K562 (cell line): ENCODE measurements at places on chromosomes 12 and 14. TPM values are rescaled to one million over a fixed set of nuclear protein-coding genes. Genes with fewer than 3 reads are reported as not detected.

DNA sequence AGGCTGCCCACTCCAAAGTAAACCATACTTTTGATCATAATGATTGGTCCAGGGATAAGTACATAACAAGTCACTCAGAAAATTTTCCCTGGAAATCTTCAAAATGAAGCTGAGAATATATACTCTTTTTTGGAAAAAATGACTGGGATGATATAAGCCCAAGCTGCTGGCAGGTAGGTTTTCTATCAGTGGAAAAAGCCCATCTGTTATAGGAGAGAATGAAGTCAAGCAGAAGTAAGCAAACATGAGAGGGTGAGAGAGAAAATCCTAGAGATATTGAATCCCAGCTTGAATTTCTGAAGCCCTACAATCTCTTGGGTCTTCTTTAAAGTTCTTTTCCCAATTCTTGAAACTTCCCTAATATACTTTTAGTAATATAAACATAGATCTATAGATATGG, 37.3 kb upstream of the ZDHHC17 start:
- H3K36me3 ChIP-seq: no peaks in the 10 kb centered on the region
- H3K4me3 ChIP-seq: no peak overlapping the region
- no peaks in the 10 kb centered on the region for H3K27me3 ChIP-seq
- no peak for DNase-seq

GRCh38 chr14:61542848-61543790, 152.2 kb upstream of the HIF1A start:
- H3K27ac ChIP-seq: no peak overlapping the region
- H3K4me1 ChIP-seq: no peaks in the 10 kb centered on the region
- no peak overlapping the region for H3K4me3 ChIP-seq
- DNase-seq: no peak
- no peaks in the 10 kb centered on the region for H3K36me3 ChIP-seq
- H3K27me3 ChIP-seq: no peaks in the 10 kb centered on the region

Gene WSCD2
- 4.0 and 5.0 TPM in 2 replicates for total RNA-seq

Gene PZP
- not detected in 2 replicates for total RNA-seq

Gene NID2
- total RNA-seq: 0.09 and 0.22 TPM in 2 replicates

GRCh38 chr12:57431654-57432188, 878 bp upstream of the R3HDM2 start:
- peak overlapping the region; percentile 59 for H3K4me3 ChIP-seq
- DNase-seq: no peak
- peaks cover 18% of the 10 kb centered on the region; the same call in 2 of the 3 replicates for H3K4me1 ChIP-seq
- H3K36me3 ChIP-seq: no peaks in the 10 kb centered on the region
- H3K27me3 ChIP-seq: no peaks in the 10 kb centered on the region

- no peaks in the 10 kb centered on the region for H3K36me3 ChIP-seq
- H3K4me1 ChIP-seq: no peaks in the 10 kb centered on the region
- no peak overlapping the region for H3K27ac ChIP-seq
Measured at GRCh38 chr14:52315355-52315718, 1.2 kb downstream of the PTGER2 start.

Gene CCDC60
- total RNA-seq: not detected in 2 replicates
